ENCODE measurements at places on chromosomes 16 and 17.
A peak's percentile ranks its signal among the peaks of the same experiment; 100 is the strongest.

GRCh38 chr17:21242026-21242697 is 11.0 kb downstream of the NATD1 start:
- DNase-seq, result no peak

DNA sequence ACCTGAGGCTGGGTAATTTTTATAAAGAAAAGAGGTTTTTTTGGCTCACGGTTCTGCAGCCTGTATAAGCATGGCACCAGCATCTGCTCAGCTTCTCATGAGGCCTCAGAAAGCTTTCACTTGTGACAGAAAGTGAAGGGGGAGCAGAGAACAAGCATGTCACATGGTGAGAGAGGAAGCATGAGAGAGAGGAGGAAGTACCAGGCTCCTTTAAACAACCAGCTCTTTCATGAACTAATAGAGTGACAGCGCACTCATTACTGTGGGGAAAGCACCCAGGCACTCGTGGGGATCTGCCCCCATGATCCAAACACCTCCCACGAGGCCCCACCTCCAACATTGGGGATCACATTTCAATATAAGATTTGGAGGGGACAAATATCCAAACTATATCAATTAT is 86.8 kb downstream of the USP32 start:
- peak; percentile 51 for DNase-seq

DNA sequence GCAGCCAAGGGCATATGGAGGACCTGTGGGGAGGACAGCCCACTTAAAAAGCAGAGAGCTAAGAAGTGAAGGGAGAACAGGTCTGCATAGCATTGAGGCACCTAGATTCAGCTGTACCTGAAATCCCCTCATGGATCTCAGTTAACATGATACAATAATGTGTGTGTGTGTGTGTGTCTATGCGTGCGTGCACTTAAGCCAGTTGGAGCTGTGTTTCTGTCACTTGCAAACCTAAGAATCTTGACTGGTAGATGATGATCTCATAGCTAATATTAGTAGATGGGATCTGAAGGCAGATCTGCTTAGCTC is 1.7 kb upstream of the ITPRIPL2 start:
- no peak for DNase-seq

- no peak for DNase-seq
Observed at GRCh38 chr17:2912754-2913153, 116.5 kb downstream of the RAP1GAP2 start.

DNA sequence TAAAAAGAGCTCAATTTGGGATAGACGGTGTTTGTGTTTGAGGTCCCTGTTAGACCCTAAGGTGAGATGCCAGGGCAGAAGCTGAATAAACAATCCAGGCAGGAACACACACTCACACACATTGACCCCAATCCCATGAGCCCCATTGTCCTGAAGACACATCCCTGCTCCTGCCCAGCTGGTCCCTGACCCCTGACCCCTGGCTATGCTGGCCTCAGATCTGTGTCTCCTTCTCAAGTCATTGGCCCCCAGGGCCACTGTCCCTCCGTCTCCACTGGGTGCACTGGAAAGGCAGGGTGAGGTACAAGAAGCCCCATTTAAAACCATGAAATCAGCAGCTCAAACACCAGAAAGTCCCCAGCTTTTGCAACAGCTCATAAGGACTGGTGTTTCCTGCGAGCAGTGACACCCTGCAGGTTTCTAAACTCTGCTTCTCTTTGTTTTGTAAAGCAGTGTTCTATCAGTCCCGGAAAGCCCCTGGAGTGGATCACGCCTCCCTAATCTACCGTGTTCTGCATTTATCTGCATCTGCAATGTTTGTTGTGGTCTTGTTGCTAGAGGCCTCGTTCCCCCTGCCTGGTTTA is 18.0 kb upstream of the ASGR2 start:
- no peak for DNase-seq

DNA sequence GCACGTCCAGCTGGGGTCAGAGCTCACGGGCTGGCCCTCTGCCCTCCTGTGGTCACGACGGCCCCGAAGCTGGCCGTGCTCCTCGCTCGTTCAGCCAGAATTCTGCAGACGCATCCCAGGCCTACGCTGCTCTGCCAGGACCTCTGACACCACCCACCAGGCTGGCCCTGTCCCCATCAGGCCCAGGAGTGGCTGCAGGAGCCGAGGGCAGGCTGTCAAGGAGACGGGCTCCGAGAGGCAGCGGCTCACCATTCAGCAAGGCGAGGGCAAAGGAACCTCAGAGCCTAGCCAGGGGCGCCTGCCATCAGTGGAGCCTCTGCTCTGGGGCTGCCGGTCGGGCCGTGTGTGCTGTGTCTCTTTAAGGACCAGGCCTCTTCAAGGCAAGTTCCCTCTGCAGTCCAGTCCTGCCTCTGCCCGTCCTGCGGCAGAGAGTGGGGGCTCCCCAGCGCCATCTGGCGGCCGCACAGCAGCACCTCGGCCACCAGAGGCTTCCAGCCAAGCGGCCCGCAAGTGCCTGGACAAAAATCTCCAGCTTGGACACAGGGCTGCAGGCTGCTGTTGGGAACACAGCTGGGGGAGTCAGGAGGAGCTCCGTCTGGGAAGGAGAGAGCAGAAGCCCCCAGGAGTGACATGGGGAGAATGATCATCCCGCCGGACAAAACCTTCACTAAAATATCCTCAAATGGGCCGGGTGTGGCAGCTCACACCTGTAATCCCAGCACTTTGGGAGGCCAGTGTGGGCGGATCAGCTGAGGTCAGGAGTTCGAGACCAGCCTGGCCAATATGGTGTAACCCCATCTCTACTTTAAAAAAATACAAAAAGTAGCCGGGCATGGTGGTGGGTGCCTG is 7.4 kb upstream of the ABR start:
- peak; percentile 64 for DNase-seq

DNA sequence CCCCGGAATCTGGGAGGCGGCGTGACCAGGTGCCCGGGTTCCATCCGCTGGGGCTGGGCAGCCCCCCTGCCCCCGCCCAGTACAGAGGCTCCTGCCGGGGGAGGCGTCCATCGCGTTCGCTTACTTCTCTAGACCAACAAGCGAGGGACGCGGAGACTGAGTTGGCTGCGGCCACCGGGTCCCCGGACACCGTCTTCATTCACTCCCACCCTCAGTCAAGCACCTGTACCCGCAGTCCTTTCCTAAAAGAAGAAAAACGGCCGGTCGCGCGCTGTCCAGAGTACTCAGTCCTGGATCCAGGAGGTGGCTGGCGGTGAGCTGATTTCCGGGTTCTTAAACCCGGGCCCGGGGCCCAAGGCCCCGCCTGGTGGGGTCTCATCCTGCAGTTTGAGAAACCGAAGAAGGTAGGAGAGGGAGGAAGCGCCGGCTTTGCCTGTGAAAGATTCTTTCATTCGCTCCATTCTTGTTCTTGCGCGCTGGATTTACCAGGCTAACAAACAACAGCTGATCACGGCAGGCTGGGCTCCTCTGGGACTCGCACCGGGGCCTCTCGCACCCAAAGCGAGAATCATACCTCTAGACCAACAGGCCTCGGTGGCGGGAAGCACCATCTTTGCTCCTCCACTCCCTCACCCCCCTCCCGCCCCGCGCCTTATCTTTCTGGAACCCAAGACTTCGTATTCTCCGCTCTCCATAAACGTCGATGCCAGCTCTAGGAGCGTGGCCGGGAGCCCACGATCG is 17.4 kb upstream of the OR1F1 start:
- no peak for DNase-seq

DNA sequence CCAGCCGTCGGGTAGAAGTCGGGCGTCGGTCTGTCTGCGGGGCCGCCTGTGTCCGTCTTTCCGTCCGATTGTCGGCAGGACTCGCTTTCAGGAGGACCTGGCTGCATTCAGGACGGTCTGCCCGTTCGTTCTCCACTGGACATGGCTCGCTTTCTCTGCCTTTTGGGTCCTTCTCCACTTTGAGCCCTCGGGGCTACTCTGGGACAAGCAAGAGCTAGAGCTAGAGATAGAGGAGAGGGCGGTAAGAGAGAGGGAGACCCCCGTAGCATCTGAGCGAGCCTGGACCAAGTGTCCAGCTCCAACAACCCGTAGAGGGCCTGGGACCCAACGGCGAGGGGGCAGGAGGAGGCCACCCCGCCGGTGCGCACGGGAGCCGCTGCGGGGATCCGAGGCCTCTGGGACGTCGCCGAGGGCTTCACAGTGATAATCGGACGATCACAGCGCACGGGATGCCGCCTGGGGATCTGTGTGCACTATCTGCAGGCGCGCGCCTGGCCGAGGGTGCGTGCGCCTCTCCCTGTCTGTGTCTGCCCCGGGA is 4.5 kb downstream of the TBX4 start:
- DNase-seq, result no peak

- DNase-seq, result no peak
Observed at GRCh38 chr16:29644338-29644857, 18.6 kb upstream of the SPN start.

DNA sequence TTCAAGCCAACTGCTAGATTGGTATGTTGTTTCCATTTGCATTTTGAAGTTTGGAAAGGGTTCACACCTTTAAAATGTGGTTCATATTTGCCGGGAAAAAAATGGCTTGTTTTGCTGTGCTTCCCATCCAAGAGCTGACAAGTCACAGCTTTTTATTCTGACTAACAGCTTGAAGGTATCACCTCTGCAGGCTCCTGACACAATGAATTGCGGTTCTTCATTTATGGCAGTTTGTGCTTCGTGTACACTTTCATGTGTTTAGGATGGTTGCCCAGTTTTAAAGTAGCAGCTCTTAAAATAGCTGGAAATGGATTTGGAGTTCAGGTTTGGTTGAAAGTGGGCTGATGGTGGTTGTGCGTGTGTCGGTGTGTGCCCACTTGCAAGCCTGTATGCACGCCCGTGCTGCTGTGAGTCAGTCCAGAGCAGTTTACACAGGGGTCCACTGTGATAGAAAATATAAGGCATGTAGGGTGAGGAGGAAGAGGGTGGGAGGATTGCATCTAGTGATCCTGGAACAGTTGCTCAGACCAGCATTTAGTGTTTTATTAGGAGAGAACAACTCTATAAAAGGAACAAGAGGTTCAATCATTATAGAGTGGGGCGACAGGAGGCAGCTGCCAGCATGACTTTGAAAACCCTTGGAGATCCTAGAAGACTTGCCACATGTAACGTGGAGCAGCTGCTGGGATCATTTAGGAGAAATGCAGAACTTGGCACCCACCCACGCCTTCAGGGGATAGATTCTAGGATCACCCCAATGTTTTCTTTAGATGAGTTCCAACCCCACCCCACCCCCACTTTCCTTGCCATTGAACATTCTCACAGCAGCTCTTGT is 108.0 kb upstream of the TBX2 start:
- no peak for DNase-seq

GRCh38 chr17:77810536-77810935 is 148.0 kb upstream of the TNRC6C start:
- no peak for DNase-seq

DNA sequence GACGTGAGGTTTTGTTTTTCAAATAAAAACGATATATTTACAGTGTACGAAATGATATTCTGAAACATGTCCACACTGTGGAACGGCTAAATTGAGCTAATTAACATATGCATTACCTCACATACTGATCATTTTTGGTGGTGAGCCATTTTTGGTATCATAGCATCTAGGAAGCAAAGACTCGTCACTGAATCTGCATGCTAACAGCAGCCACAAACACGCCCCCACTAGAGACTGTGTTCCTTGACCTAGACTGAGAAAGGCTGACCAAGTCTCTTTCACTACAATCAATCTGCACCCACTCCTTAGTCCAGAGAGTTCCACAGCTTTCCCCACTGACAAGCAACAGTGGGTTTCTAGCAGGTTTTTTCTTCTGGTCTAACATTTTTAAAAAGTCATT is 29.5 kb downstream of the NPLOC4 start:
- no peak for DNase-seq

DNA sequence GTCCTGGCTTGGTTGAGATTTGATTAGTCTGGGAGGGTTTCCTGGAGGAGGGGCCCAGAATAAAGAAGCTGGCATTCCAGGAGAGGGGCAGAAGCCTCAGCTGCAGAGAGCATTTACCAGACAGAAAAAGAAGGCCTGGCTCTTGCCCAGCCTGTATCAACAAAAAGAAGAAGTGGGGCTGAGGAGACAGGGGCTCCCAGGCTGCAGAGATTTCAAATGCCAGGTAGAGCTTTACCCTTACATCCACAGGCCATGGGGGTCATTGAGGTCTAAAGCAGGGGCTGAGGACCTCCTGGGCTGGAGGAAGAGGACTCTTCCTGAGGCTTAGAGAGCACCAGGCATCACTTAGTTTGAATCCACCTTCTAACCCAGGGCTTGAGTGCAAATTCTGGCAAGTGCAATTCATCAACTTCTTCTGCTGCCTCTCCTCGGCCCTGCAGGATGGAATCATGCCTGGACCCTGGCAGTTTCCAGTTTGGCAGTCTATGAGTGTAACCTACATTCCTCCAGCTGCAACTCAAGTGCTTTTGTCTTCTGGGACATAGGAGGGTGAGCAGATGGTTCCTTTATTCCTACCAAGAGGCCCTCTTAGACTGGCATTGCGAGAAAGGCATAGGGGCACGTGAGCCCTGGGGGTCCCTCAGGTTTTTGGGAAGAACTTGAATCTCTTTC is 15.3 kb downstream of the CA7 start:
- no peak for DNase-seq

GRCh38 chr16:46812781-46813540 is 18.0 kb downstream of the C16orf87 start:
- DNase-seq, result no peak

DNA sequence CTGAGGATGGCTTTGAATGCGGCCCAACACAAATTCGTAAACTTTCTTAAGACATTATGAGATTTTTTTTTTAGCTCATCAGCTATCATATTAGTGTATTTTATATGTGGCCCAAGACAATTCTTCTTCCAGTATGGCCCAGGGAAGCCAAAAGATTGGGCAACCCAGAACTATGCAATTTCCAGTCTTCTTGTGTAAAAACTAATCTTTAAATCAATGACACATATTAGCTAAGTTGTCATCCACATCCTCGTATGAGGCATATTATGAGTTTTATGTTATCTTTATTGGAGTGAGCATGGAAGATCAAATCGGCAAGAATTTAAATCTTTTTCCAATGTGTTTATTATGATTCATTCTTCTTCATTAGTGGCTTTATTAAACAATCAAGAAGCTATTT is 198.6 kb upstream of the HSBP1 start:
- no peak for DNase-seq

- DNase-seq, result no peak
Observed at GRCh38 chr17:67700725-67701119, 17.0 kb upstream of the NOL11 start.

DNA sequence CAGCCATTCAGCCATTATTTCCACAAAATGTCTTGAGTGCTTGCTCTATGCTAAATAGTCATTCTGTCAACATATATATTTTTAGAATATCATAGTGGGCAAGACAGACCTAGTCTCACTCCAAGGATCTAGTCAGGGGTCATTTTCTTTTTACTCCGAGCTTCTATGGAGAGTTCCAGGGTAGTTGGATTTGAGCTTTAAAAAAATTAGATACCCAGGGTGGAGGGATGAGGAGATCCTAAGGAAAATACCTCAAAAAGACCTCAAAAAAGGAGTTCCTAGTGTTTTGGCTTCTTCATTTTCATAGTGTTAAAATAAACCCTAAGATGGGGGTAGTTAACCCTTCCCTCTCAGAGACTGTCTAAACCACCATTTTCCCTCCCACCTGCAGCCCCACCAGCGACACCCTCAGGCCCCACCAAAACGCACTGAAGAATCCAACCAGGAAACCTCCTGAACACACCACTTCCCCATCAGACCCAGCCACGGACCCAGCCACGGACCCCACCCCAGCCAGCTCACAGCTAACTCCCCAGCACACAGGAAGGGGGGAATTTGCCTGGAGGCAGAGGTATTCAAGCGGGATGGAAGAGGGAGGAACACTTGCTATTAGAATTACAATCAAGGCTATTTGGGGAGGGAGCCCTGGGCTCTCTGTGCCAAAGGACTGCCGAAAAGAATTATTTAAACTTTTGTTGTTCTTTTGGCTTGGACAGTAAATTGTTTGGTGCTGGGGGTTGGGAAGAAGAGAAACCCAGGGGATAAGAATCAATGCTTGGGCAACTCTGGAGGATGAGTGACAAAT is 2.2 kb downstream of the ETV4 start:
- DNase-seq, result no peak

- DNase-seq, result no peak
Observed at GRCh38 chr16:67766291-67766690, 40.1 kb downstream of the RANBP10 start.
